ENCODE measurements at places on chromosomes 4 and X. TPM values are rescaled to one million over a fixed set of nuclear protein-coding genes. Genes with fewer than 3 reads are reported as not detected.

Gene ADGRG2
- 7.1 TPM for total RNA-seq

Gene SRPK3
- total RNA-seq = 0.03 TPM

Gene CORIN
- total RNA-seq = 0.06 TPM

Gene ODAPH
- not detected for total RNA-seq

Gene ADH1B
- total RNA-seq = not detected

Gene CSAG2
- not detected for total RNA-seq

Gene MGARP
- total RNA-seq = 0.83 TPM

Gene CYP4V2
- total RNA-seq = 2.7 TPM

Gene GLOD5
- not detected for total RNA-seq

Gene TKTL2
- total RNA-seq = not detected

Gene LIMCH1
- total RNA-seq = 37.9 TPM

Gene DRD5
- total RNA-seq = not detected

Gene ACOX3
- total RNA-seq = 9.5 TPM

Gene SLIT2
- total RNA-seq = not detected

Gene FAM53A
- 0.50 TPM for total RNA-seq

Measured in A549 treated with CORT108297 at 1 μM for 4 hours (cell line).